ENCODE measurements at places on chromosomes 4 and X. TPM values are rescaled to one million over a fixed set of nuclear protein-coding genes. Genes with fewer than 3 reads are reported as not detected.

Gene KIAA1210
- total RNA-seq = not detected

Gene TSPAN5
- total RNA-seq = 24.0 TPM

Gene SERPINA7
- total RNA-seq = not detected

Gene AFM
- not detected for total RNA-seq

Gene AMOT
- under 0.01 TPM for total RNA-seq

Gene ZAR1
- not detected for total RNA-seq

Gene BMPR1B
- 6.5 TPM for total RNA-seq

Gene MAGEB10
- not detected for total RNA-seq

Gene MAGIX
- 2.7 TPM for total RNA-seq

Gene SASH3
- not detected for total RNA-seq

Gene ADAM29
- not detected for total RNA-seq

Gene DNASE1L1
- 31.3 TPM for total RNA-seq

Gene CSAG2
- total RNA-seq = not detected

Gene SLC26A1
- 0.07 TPM for total RNA-seq

Gene TREX2
- 0.64 TPM for total RNA-seq

Gene STPG2
- 0.36 TPM for total RNA-seq

Gene SYP
- total RNA-seq = under 0.01 TPM

Gene P2RY4
- not detected for total RNA-seq

Gene GPR101
- total RNA-seq = not detected

Gene MTTP
- total RNA-seq = under 0.01 TPM

Gene SAGE1
- not detected for total RNA-seq

Gene EDA2R
- 5.1 TPM for total RNA-seq

Gene MAGEA9B
- total RNA-seq = not detected

Gene CLDN22
- not detected for total RNA-seq

Gene FGF13
- total RNA-seq = 3.0 TPM

Gene SYTL5
- 4.6 TPM for total RNA-seq

Gene PAGE5
- total RNA-seq = not detected

Gene ASMTL
- total RNA-seq = 8.6 TPM

Gene FGA
- total RNA-seq = not detected

Gene SPIN2A
- under 0.01 TPM for total RNA-seq

Gene NFXL1
- 20.5 TPM for total RNA-seq

Gene SERTM2
- not detected for total RNA-seq

Gene ZNF330
- total RNA-seq = 51.8 TPM

Gene PPP2R2C
- 17.4 TPM for total RNA-seq

Gene P2RY8
- total RNA-seq = not detected

Gene CXCL5
- 2.1 TPM for total RNA-seq

Gene CFAP47
- 0.07 TPM for total RNA-seq

Measured in nasal cavity respiratory epithelium epithelial cell of viscerocranial mucosa (primary cell).